Placental pericyte (primary cell): ENCODE measurements at places on chromosomes 12 and 14. TPM values are rescaled to one million over a fixed set of nuclear protein-coding genes. Genes with fewer than 3 reads are reported as not detected.

The HSPB8 gene
- 9.6 and 13.7 TPM in 2 replicates for total RNA-seq

The LYZ gene
- under 0.01 and 1.0 TPM in 2 replicates for total RNA-seq

The NID2 gene
- 237 and 855 TPM in 2 replicates for total RNA-seq

The PCNX1 gene
- total RNA-seq = 63.7 and 71.3 TPM in 2 replicates

The ZFYVE26 gene
- 35.2 and 42.5 TPM in 2 replicates for total RNA-seq

The CCDC77 gene
- 5.0 and 11.5 TPM in 2 replicates for total RNA-seq

The CKB gene
- 5.3 and 7.0 TPM in 2 replicates for total RNA-seq

The OTX2 gene
- total RNA-seq = not detected in 2 replicates

The SIX6 gene
- not detected in 2 replicates for total RNA-seq

The OTOGL gene
- under 0.01 and 0.14 TPM in 2 replicates for total RNA-seq

The TSPAN19 gene
- total RNA-seq = not detected in 2 replicates

The TXNDC16 gene
- total RNA-seq = 2.1 and 4.2 TPM in 2 replicates

The G2E3 gene
- 7.0 and 34.6 TPM in 2 replicates for total RNA-seq

The PSEN1 gene
- 68.6 and 89.7 TPM in 2 replicates for total RNA-seq

The HHIPL1 gene
- 0.66 and 1.9 TPM in 2 replicates for total RNA-seq

The EFS gene
- total RNA-seq = 1.5 and 3.3 TPM in 2 replicates

The BCAT1 gene
- 229 and 318 TPM in 2 replicates for total RNA-seq

The KCNA1 gene
- total RNA-seq = not detected in 2 replicates

The ANG gene
- total RNA-seq = 1.4 and 6.8 TPM in 2 replicates

The OVCH1 gene
- not detected in 2 replicates for total RNA-seq

The CABP1 gene
- total RNA-seq = not detected in 2 replicates

The ADCY4 gene
- 0.66 and 3.1 TPM in 2 replicates for total RNA-seq

The DBX2 gene
- total RNA-seq = not detected in 2 replicates

The RNASE2 gene
- not detected in 2 replicates for total RNA-seq

The MANSC4 gene
- not detected in 2 replicates for total RNA-seq

The PMCH gene
- not detected in 2 replicates for total RNA-seq

The DLGAP5 gene
- 1.1 and 41.8 TPM in 2 replicates for total RNA-seq

The KCNA5 gene
- total RNA-seq = not detected in 2 replicates

The PRH2 gene
- total RNA-seq = 0.29 TPM in 1 of 2 replicates, not detected in the other

The ACTN1 gene
- 621 and 852 TPM in 2 replicates for total RNA-seq

The RGS6 gene
- total RNA-seq = not detected in 2 replicates

The NUDT4 gene
- total RNA-seq = 87.3 and 120 TPM in 2 replicates

The GARIN6 gene
- total RNA-seq = not detected in 2 replicates

The RHNO1 gene
- 18.4 and 35.8 TPM in 2 replicates for total RNA-seq

The NR1H4 gene
- total RNA-seq = not detected in 2 replicates

The RERGL gene
- not detected in 2 replicates for total RNA-seq

The FAM186B gene
- total RNA-seq = 0.14 and 0.44 TPM in 2 replicates

The NEMP1 gene
- total RNA-seq = 4.6 and 21.5 TPM in 2 replicates

The PZP gene
- not detected in 2 replicates for total RNA-seq

The CLEC2A gene
- total RNA-seq = not detected in 2 replicates

The KLRK1 gene
- not detected in 2 replicates for total RNA-seq

The TTC8 gene
- total RNA-seq = 17.7 and 21.0 TPM in 2 replicates

The SCN8A gene
- 0.88 and 13.3 TPM in 2 replicates for total RNA-seq

The GLIPR1 gene
- total RNA-seq = 29.5 and 150 TPM in 2 replicates

The EPYC gene
- total RNA-seq = not detected in 2 replicates

The RDH5 gene
- total RNA-seq = 0.66 and 6.2 TPM in 2 replicates

The DENND5B gene
- total RNA-seq = 20.3 and 24.9 TPM in 2 replicates

The SLC2A14 gene
- total RNA-seq = not detected in 2 replicates

The CPM gene
- total RNA-seq = 1.5 and 7.3 TPM in 2 replicates

The CDH24 gene
- total RNA-seq = 3.1 and 9.2 TPM in 2 replicates

The SIRT4 gene
- 0.66 and 0.86 TPM in 2 replicates for total RNA-seq

The STON2 gene
- total RNA-seq = 1.1 TPM in 1 of 2 replicates, not detected in the other
